ENCODE measurements at places on chromosomes 1 and 21.

DNA sequence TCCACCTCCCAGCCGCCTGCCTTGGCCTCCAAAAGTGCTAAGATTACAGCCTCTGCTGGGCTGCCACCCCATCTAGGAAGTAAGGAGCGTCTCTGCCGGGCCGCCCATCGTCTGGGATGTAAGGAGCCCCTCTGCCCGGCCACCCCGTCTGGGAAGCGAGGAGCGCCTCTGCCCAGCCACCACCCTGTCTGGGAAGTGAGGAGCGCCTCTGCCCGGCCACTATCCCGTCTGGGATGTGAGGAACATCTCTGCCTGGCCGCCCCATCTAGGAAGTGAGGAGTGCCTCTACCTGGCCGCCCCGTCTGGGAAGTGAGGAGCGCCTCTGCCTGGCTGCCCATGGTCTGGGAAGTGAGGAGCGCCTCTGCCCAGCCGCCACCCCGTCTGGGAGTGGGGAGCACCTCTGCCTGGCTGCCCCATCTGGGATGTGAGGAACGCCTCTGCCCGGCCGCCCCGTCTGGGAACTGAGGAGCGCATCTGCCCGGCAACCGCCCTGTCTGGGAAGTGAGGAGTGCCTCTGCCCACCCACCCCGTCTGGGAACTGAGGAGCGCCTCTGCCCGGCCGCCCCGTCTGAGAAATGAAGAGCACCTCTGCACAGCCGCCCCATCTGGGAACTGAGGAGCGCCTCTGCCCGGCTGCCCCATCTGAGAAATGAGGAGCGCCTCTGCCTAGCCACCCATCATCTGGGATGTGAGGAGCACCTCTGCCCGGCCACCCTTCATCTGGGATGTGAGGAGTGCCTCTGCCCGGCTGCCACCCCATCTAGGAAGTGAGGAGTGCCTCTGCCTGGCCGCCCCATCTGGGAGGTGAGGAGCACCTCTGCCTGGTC is 137.8 kb upstream of the PALMD start:
- no peak for DNase-seq

- no peak for DNase-seq
Observed at GRCh38 chr1:55049271-55049913, 10.0 kb downstream of the PCSK9 start.

GRCh38 chr1:115239426-115239825 is 98.6 kb downstream of the NGF start:
- no peak for DNase-seq

- DNase-seq: no peak
Observed at GRCh38 chr1:204579681-204580080, 63.5 kb downstream of the MDM4 start.

DNA sequence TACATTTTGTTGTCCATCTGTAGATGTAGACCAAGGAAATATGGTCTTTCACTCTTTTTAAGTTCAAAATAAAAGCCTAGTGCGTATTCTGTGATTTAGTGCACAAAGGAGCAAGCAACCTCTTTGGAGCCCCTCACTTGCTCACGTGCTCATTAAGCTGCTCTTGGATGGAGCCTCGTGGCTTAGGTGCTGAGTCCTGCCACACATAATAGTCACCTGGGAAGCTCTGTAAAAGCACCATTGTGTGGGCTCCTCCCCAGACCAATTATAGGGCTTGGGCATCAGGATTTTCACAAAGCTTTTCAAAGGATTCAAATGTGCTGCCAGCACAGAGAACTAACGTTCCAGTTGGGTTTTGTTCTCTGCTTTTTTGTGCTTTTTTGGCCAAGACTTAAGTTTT is 85.0 kb downstream of the PCP4 start:
- DNase-seq: no peak

- no peak for DNase-seq
Observed at GRCh38 chr1:59077466-59078069, 219.3 kb upstream of the FGGY start.

GRCh38 chr1:16209847-16210407 is 2.5 kb downstream of the ARHGEF19 start:
- no peak for DNase-seq

DNA sequence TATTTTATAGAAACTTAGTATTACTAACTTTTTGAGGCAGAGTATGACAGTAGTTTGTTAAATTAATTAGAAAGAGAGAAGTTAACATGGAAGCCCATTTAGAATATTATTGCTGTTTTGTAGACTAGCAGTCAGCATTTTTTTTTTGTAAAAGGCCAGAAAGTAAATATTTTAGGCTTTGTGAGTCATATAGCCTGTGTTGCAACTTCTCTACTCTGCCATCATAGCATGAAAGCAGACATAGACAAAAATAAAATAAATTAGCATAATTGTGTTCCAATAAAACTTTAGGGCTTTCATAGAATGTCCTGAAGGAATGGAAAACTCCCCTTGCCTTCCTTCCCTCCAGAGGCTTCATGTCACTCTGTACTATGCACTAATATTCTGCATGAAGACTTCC is 12.3 kb upstream of the RGS4 start:
- no peak for DNase-seq

DNA sequence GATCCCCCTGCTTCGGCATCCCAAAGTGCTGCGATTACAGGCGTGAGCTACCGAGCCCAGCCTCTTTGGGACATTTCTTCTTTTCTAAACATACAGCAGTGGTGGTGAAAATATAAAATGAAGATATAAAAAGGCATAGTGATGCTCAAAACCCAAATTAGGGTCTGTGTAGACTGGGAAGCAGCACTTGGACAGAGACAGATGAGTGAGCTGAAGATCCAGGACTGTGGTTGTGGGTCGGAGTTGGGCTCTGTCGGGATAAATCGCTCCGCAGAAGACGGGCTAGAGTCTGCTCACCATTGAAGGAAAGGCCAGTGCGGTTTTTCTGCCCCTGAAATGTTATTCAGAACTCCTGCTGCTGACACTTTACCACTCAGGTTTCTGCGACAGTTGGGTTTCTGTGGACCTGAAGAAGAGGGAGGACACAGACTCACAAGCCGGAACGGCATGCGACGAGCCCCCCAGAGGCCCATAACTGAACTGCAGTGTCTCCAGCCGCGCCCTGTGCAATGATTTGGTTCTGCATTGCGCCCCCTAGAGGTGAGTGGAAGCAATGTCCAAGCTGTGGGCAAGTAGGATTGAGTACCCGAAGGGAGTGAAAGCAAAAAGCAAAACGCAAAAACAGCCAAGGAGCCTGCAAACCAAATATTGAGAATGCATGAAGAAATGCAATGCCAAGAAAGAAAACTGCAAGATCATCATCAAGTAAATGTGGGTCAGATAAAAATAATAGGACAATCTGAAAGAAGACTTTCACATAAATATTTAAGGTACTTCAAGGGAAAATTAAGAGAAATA is 66.6 kb downstream of the GABPA start:
- peak; percentile 74 for DNase-seq

GRCh38 chr1:53413175-53414001 is 45.8 kb upstream of the DMRTB1 start:
- no peak for DNase-seq

GRCh38 chr1:48026275-48026674 is 29.1 kb upstream of the TRABD2B start:
- DNase-seq: no peak

GRCh38 chr1:169427081-169427641 is at the start of gene CCDC181:
Gene CCDC181, minus strand, starts transcription at chr1:169427474. Its CDS starts 2,547 bp downstream, at chr1:169424927.
- DNase-seq: peak; percentile 9

DNA sequence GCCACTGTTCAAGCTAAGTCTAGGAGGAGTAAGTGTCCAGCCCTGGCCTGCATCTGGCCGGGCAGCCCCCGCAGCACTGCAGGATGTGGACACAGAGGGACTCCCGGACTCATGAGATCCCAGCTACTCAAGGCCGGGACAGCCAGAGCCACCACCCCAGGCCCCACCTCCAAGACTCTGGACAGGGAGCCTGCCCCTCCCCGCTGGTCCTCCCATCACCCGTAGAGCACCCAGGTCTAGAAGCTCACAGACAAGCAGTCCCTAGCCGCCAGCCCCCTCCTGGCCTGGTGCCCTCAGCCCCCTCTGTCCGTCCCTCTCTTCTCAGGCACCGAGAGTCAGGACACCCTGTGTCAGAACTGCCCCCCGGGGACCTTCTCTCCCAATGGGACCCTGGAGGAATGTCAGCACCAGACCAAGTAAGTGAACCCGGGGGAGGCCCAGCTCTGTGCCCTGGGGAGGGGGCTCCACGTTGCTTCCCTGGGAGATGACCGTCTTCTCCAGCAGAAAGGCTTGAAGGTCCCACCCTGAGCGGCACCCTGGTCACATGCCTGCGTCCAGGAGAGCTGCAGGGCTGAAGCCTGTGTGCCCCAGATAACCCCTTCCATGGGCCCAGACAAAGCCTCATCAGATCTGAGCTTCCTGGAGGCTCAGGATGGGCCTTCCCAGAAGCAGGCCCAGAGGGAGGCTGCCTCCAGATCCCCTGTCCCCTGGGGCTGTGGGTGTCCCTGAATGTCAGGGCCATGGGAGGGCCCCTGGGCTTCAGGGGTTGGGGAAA is 4.3 kb downstream of the TNFRSF14 start:
- DNase-seq: no peak

GRCh38 chr21:39037807-39038405 is 145.3 kb downstream of the PSMG1 start:
- peak; percentile 80 for DNase-seq

DNA sequence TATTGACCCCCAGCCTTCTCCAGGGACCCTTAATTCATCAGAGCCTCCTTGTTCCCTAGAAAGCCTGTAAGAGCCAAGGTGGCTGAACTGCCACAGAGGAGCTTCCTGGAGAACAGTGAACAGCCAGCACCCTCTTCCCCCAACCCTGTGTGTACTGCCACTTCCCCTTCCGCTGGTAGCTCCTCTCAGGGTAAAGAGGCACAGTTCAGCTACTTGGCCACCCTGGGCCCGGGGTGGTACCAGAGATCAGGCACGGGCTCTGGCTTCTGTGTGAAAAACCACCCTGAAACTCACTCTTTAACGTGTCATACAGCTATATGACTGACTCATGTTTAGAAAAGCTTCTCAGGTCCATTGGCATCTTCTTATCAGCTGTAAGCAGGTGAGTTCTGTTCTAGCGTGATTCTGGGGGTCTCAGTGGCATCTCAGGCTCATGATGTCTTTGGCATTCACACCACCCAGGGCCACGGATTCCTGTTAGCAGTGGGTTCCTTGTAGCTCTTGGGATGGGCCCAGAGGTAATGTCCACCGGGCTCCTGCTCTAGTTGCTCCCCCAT is 22.4 kb downstream of the ARMH1 start:
- no peak for DNase-seq

- DNase-seq: no peak
Observed at GRCh38 chr1:80211691-80212380, 1205.3 kb upstream of the ADGRL4 start.

- no peak for DNase-seq
Observed at GRCh38 chr1:94734963-94735901, 84.9 kb upstream of the SLC44A3 start.

DNA sequence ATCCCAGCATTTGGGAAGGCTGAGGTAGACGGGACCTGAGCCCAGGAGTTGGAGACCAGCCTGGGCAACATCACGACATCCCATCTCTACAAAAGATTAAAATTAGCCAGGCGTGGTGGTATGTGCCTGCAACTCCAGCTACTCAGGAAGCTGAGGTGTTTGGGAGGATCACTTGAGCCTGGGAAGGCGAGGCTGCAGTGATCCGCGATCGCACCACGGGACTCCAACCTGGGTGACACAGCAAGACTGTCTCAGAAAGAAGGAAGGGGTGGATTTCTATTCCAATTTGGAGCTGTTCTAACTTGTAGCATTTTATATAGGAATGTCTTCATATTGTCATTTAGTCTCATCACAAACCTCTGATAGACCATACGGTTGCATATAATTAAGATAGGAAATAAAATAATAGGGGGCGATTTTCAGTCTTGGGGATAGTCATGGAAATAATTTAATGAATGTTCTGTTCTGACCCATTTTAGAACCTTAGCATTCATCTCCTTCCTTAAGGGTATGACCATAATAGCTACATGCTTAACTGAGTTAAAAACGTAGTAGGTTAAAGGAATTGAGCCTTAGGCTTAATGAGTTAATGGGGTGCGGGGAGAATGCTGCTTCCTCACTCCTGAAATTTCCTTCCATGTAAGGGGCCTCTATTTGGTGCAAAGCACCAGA is 93.1 kb downstream of the ADCY10 start:
- DNase-seq: no peak

DNA sequence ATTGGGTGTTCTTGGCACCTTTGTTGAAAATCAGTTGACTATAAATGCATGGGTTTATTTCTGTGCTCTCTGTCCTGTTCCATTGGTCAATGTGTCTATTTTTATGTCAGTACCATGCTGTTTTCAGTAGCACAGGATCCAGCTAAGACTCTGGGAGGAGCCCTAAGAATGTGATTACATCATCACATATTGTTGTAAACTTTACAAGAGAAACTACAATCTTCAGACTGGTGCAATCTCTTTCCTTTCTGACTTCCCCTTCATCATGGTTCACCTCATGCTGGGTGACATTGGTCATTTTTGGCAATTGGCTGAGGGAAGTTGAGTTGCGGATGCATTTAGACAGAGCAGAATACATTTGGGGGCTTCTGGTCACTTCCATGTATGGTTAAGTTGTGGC is 88.4 kb downstream of the C21orf91 start:
- DNase-seq: no peak

- no peak for DNase-seq
Observed at GRCh38 chr1:167544447-167545093, 9.0 kb downstream of the CREG1 start.

DNA sequence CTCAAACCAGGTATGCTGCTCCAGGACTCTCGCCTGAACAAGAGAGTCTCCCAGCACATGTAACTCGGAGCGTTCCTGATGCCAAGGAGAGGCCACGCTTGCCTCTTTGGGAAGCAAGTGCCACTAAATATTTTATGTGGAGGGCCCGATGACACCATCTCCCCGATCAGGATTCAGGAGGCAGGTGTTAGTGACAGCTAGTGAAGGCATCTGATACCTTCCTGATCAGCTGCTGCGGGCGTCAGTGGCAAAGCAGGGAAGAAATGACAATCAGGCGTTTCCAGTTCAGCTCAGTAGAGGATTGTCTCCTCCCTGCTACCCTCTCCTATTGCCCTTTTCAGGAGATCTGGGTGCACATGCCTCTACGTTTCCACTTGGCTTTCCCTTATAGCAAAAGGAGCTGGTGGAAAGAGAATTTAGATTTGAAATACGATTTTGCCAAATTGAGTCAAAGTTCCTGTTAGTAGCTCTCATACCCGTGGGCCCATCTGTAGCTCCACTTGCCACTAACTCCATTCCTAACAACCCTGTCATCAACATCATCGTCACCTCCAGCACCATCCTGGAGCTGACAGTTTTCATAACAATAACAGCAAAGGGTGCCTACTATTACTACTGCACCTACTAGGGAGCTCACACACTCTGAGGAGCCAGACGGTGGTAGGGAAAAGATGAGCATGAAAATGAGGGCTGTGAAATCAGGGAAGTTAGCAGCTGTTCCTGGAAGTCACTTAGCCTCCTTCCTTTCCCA is 21.6 kb downstream of the PLXNA2 start:
- no peak for DNase-seq

- no peak for DNase-seq
Observed at GRCh38 chr1:111952125-111952657, 37.3 kb downstream of the KCND3 start.

DNA sequence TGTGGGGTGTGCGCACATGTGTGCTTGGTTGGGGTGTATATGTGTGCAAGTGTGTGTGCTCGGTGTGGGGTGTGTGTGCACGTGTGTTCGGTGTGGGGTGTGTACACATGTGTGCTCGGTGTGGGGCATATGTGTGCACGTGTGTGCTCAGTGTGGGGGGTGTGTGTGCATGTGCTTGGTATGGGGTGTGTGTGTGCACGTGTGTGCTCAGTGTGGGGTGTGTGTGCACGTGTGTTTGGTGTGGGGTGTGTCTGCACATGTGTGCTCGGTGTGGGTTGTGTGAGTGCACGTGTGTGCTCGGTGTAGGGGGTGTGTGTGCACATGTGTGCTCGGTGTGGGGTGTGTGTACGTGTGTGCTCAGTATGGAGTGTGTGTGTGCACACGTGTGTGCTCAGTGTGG is 77.5 kb downstream of the PRDM16 start:
- no peak for DNase-seq

Measured in kidney capillary endothelial cell (primary cell).